CD4-positive, alpha-beta T cell (primary cell): ENCODE measurements at places on chromosomes 1 and 21. TPM values are rescaled to one million over a fixed set of nuclear protein-coding genes. Genes with fewer than 3 reads are reported as not detected.

Gene GPR25
- 3.3 TPM for total RNA-seq

Gene CA6
- 0.20 TPM for total RNA-seq

Gene RAP1A
- 63.8 TPM for total RNA-seq

Gene SELL
- total RNA-seq, result 204 TPM

Gene MGST3
- total RNA-seq, result 22.0 TPM

Gene HMGCS2
- total RNA-seq, result not detected

Gene UBL4B
- total RNA-seq, result not detected

Gene EXTL1
- not detected for total RNA-seq

Gene MSH4
- total RNA-seq, result 0.31 TPM

- H3K4me1 ChIP-seq, result peaks cover 40% of the 10 kb centered on the region
- no peak for DNase-seq
- no peak overlapping the region for H3K27ac ChIP-seq
- no peak overlapping the region for H3K4me3 ChIP-seq
- H3K36me3 ChIP-seq, result no peaks in the 10 kb centered on the region
These were observed 177.5 kb downstream of the HIVEP3 start for GRCh38 chr1:41741244-41741643.

- DNase-seq, result peak; percentile 88
- peak overlapping the region; percentile 95 for H3K27ac ChIP-seq
- peak overlapping the region; percentile 92 for H3K4me3 ChIP-seq
- no peaks in the 10 kb centered on the region for H3K27me3 ChIP-seq
- H3K36me3 ChIP-seq, result peaks cover 84% of the 10 kb centered on the region
These were observed 5.1 kb downstream of the ZC3H12A start for GRCh38 chr1:37479255-37480124.

- H3K4me3 ChIP-seq, result no peak overlapping the region
- DNase-seq, result no peak
- H3K4me1 ChIP-seq, result no peaks in the 10 kb centered on the region
- H3K27me3 ChIP-seq, result no peaks in the 10 kb centered on the region
- no peak overlapping the region for H3K27ac ChIP-seq
- no peaks in the 10 kb centered on the region for H3K36me3 ChIP-seq
These were observed 53.8 kb downstream of the KCNK1 start for GRCh38 chr1:233667741-233668140.

DNA sequence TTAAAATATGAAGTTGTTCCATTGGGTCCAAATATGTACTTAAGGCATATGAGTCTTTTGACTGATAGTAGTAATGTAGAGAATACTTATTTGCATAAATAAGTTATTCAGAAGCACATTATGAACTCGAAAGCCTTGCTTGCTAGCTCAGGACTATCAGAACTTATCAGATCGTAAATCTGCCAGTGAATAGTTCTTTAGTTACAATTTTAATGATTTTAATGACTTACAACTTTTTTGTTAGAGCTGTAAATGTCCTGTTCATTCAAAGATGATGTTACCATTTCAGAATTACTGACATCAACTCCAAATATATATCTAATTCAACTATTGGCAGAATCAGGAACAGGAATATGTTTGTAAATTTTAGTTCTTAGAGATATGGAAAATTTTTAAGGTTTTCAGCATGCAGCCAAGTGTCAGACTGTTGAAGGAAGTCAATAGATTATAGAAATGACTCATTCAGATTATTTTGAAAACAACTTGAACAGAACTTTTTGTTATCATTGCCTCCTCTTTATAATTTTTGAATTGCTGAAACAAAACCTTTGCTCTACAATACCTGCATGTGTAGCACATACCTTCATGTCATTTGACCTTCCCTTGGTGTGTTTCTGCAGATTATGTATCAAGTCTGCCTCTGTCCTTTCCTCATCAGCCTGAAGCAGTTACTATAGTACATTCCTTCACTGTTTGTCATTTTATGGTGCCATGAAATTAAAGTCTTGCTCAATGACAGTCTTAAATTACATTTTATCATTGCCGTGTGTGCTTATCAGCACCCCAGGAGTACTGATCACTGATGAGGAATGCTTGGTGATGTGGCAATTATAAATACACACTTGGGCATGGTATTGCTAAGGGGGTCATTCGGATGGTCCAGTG lies 44.9 kb downstream of the LRRC8D start:
- H3K4me1 ChIP-seq, result peaks cover 15% of the 10 kb centered on the region
- DNase-seq, result no peak
- no peak overlapping the region for H3K27ac ChIP-seq
- H3K27me3 ChIP-seq, result no peaks in the 10 kb centered on the region

DNA sequence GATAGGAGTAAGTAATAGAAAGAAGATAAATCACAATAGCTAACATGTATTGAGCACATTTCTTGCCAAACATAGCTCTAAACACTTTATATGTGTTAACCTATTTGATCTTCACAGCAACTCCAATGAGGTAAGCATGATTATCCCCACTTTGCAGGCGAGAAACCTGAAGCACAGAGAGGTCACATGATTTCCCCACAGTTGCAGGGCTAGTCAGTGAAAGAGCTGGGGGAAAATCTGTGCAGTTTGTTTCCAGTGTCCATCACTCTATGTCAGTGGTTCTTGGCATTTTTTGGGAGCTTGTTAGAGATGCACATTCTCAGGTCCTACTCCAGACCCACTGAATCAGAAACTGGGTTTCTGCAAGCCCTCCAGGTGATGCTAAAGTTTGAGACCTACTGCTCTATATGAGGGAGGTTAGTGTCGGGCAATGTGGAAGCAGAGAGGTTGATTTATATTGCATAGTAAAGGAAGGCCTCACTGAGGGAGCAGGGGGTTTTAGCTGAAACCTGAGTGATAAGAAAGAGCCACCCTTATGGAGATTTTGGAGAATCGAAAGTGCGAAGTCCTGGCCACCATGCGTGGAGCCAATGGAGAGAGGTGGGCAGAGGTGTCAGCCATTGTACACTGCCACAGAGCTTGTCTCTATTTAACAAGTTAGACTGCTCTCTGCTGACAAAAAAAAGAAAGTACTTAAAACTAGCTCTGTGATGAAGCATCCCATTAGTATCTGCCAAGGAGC lies 20.9 kb downstream of the MCOLN3 start:
- H3K27ac ChIP-seq, result no peak overlapping the region
- H3K27me3 ChIP-seq, result no peaks in the 10 kb centered on the region
- peak overlapping the region; percentile 24 for H3K4me3 ChIP-seq
- DNase-seq, result peak; percentile 11
- peaks cover 5% of the 10 kb centered on the region for H3K4me1 ChIP-seq

GRCh38 chr21:39674801-39675200 lies 62.1 kb downstream of the B3GALT5 start:
- no peak overlapping the region for H3K4me3 ChIP-seq
- no peak overlapping the region for H3K27ac ChIP-seq
- H3K36me3 ChIP-seq, result no peaks in the 10 kb centered on the region
- H3K27me3 ChIP-seq, result no peaks in the 10 kb centered on the region
- no peaks in the 10 kb centered on the region for H3K4me1 ChIP-seq

DNA sequence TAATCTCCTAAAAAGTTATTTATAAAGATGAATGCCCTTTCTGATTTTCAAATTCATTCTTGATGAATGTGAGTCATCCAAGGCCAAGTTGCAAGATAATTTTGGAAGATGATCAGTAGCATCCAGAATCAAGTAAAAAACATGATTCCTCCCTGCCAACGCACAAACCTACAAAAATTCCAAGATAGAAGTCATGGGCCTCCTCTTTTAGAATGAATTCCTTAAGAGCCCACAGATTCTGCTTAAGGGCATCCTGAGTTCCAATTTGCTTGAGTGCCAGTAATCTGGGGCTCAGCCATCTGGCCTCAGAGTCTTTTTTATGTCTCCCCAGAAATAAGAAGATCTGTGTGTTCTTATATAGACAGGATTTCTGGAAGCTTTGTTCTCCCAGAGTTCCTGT lies 23.2 kb upstream of the SPATA6 start:
- peaks cover 7% of the 10 kb centered on the region for H3K27me3 ChIP-seq
- H3K27ac ChIP-seq, result no peak overlapping the region
- H3K4me1 ChIP-seq, result peaks cover 5% of the 10 kb centered on the region
- no peak for DNase-seq

- peaks cover 8% of the 10 kb centered on the region for H3K36me3 ChIP-seq
- H3K27me3 ChIP-seq, result no peaks in the 10 kb centered on the region
- no peak overlapping the region for H3K27ac ChIP-seq
- no peaks in the 10 kb centered on the region for H3K4me1 ChIP-seq
These were observed 30.5 kb downstream of the ZBTB8OS start for GRCh38 chr1:32619701-32620485.

- no peaks in the 10 kb centered on the region for H3K36me3 ChIP-seq
- H3K4me3 ChIP-seq, result no peak overlapping the region
- no peak for DNase-seq
- no peaks in the 10 kb centered on the region for H3K27me3 ChIP-seq
- H3K4me1 ChIP-seq, result peaks cover 21% of the 10 kb centered on the region
- no peak overlapping the region for H3K27ac ChIP-seq
These were observed 59.8 kb downstream of the TOR1AIP2 start for GRCh38 chr1:179817789-179818188.

DNA sequence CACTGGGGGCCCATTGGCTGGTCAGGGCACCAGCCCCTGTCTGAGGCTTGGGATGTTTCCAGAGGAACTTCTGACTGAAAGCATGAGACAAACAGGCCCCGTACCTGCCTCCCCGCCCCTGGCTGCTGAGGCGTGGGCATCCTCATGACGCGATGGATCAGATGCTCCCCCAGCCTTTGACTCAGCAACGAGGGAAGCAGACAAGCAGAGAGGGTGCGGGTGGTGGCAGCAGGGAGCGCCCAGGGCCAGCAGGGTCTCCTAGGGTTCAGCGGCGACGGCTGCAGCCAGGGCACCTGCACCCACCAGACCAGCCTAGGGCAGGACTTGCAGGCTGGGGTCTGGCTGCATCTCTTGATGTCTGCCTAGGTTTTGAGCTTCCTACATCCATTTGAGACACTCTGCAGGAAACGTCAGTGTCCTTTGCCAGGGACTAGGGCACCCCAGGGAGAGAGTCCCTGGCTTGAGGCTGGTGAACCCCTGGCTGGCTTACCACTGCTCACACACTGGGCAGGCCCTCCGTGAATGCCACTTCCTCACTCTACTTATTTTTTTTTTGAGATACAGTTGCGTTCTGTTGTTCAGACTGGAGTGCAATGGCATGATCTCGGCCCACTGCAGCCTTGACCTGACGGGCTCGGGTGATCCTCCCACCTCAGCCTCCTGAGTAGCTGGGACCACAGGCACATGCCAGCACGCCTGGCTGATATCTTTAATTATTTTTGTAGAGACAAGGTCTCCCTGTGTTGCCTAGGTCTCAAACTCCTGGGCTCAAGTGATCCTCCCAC lies 63.3 kb downstream of the DHRS3 start:
- H3K27ac ChIP-seq, result no peak overlapping the region
- DNase-seq, result no peak
- H3K36me3 ChIP-seq, result no peaks in the 10 kb centered on the region

DNA sequence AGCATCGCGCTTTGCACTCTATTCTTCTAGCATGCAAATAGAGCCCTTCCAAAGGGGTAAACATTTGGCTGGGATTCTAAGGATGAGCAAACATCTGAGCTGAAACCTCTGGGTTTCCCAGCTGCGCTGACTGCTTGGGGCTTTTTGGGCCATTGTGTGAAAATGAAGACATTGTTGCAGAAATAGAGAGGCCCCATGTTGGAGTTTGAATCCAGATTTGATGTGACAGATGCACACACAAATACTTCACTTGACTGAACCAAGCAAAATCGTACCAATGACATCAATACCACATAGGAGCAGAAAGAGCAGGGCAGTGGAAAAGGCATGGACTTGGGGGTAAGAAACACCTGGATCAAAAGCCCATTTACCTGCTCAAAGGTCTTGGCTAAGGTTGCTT lies 144.6 kb upstream of the HMGB4 start:
- H3K4me1 ChIP-seq, result no peaks in the 10 kb centered on the region
- no peak overlapping the region for H3K27ac ChIP-seq
- H3K27me3 ChIP-seq, result no peaks in the 10 kb centered on the region
- DNase-seq, result no peak
- no peaks in the 10 kb centered on the region for H3K36me3 ChIP-seq

GRCh38 chr1:208047975-208048374 lies 137.1 kb upstream of the CD34 start:
- DNase-seq, result no peak
- no peaks in the 10 kb centered on the region for H3K4me1 ChIP-seq
